Neuronal stem cell (in vitro differentiated cells): ENCODE measurements at places on chromosomes 6 and 20.

DNA sequence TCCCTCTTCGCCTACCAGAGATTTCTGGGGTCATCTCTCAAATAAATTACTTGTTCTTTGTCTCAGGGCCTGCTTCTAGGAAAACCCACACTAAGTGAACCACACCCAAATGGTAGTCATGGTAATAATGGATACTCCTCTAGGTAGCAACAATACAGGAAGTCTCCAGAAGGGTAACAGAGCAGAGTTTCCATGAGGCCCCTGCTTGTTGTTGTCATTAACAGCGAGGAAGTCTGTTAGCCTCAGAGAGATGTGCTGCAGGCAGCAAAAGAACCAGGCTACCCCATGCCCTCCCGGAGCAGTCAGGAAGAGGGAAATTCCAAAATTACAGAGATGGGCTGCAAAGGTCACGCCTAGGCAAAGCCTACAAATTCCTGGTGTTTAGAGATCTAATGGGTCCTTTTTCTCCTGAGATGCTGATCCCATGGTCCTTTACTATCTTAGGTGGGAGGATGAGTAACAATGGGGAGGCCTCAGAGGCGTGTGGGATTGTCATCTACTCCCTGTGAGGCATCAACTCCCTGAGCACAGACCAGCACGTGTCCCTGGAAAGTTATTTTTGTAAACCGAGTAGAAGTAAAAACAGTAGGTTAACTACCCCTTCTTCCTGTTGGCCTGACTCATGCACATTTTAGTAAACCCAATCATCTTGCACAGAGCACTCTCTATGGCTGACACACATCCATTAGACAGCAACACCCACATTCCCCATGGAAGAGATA is 10.1 kb downstream of the ISM1 start:
- no peak for DNase-seq

DNA sequence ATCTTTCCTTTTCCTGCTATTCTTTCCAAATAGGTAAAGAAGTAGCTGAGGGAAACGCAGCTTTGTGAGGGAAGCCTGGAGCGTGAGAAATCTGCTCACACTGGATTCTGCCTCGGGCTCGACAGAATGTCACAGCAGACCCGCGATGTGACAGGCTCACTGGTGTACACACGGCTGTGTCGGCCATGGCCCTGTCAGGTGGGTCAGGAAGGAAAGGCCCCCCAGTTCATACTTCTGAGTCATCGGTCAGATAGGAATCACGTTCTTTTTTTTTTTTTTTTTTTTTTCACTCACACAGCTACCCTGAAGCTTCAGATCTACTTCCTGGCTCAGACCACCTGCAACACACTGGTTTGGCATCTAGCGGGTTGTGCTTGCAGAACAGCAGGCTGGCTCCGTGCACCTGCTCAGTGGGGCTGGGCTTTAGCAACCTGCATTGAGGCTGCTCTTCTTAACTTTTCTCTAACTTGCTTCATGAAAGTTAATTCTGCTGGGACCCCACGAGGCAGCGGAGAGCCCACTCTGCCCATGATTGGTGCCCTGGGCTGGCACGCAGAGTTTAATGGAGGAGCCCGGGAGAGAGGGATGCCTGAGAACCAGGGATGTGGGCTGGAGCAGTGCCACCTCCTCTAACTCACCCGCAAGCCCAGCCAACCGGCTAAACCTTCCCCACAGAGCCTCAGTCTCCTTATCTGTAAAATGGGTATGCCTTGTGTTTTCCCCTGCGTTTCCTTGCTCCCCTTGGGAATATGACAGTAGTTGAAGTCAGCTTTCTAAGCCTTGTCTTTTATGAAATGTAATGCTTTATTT is 61.5 kb upstream of the FNDC1 start:
- DNase-seq: no peak

GRCh38 chr6:79250559-79250958 is 16.1 kb upstream of the HMGN3 start:
- DNase-seq: no peak

DNA sequence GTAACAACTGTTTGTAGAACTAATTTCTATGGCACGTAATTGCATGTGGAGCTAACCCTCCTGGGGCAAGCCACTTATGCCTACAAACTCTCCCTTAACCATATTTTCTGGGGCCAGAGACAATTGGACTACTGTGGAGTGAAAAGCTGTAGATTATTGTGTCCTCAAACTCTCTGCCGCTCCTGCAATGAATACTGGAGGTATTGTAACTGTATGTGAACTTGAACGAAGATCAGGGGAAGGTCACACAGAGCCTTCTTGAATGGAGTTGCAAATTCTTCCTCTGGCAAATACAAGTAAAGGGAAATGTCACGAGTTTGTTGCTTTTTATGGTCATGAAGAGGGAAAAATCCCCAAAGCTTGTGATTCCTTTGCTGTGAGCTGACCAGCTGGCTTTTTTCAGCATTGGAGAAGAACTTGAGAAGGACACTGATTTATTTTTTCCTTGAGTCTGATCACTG is 18.2 kb downstream of the AKAP12 start:
- DNase-seq: no peak

DNA sequence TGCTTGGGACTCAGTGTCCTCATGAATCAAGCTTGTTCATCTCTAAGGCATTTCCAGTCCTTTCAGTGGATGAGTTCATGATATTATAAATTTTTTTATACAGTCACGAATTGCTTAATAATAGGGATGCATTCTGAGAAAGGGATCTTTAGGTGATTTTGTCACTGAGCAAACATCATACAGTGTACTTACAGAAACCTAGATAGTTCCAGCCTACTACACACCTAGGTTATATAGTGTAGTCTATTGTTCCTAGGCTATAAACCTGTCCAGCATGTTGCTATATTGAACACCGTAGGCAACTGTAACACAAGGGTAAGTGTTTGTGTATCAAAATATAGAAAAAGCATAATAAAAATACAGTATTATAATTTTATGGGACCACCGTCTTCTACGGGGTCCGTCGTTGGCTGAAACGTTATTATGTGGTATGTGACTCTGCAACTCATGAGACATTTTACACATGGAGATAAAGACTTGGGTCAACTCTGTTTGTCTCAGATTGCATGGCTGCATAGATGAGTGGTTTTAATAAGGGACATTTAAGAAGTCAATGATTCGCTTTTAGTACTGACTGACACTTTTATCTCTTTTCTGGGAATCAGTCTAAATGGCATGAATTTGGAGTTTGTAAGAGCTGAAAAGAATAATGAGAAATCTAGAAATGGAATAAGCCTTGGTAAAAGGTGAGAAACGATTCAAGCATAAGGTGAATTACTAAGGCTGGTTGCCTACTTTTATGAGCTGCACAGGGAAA is 33.2 kb downstream of the CLIC5 start:
- DNase-seq: no peak

DNA sequence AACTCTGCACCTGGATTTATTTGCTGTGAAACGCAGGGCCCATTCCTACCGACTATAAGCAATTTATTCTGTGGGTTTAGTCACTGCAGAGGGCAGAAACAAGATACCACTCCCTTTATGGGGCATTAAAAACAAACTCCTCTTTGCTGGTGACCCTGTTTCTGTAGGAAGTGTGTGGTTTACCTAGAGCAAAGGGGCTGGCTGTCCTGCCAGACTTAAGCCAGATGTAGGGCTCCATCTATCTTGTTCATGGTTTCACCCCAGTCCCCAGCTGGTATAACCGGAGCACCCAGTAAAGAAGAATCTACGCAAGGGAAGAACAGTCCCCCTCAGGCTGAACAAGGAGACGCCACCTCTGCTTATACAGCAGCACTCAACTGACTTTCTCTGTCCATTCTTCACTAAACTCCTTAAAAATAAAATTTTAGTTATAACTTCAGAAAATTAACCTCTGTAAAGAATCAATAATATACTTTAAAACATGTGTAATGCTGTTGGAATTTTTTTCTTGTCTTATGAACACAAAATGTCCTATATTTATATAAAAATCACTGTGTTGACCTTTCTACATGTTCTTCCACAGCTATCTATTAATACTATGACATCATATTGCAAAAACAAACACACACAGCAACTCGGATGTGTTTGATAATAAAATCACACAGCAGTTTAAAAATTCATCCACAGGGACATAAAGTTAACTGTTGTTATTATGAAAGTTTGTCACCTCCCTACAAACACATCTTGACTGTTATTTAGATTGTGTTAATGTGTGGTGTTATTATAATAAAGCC is 126.1 kb upstream of the RPS6KA2 start:
- no peak for DNase-seq

DNA sequence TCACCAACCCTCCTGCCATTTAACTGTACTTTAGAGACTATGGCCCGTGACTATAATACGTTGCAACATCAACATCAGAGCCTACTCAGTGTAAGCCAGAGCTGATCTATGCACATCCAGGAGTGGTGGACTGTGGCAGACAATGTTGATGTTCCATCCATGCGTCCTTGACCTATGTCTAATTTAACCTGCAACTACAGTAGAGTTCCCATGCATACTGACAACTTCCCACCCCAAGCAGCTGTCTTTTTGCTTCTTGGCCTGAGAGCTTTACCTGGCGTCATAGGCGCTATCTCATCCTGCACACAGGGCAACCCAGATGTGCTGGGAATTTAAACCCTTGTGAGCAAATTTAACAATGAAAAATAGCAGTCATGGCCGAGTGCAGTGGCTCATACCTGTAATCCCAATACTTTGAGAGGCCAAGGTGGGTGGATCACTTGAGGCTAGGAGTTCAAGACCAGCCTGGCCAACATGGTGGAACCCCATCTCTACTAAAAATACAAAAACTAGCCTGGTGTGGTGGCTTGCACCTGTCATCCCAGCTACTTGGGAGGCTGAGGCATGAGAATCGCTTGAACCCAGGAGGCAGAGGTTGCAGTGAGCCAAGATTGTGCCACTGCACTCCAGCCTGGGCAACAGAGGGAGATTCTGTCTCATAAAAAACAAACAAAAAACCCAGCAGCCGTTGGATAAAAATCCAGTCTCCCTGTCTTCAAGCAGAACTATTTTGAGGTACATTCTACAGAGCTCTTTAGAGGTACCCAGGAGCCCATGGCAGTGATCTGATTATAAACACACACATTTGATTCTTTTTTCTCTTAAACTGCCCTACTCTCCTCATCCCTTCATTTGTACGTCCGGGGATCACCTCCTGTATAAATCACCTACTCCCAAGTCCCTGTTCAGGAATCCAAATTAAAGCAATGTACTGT is 22.0 kb downstream of the PERP start:
- no peak for DNase-seq

- DNase-seq: no peak
These were observed 499.4 kb upstream of the NOX3 start for GRCh38 chr6:155955038-155955437.

- peak; percentile 23 for DNase-seq
These were observed 118.0 kb upstream of the POU3F2 start for GRCh38 chr6:98716341-98716740.

- no peak for DNase-seq
These were observed 106.7 kb upstream of the AHI1 start for GRCh38 chr6:135604035-135604860.

DNA sequence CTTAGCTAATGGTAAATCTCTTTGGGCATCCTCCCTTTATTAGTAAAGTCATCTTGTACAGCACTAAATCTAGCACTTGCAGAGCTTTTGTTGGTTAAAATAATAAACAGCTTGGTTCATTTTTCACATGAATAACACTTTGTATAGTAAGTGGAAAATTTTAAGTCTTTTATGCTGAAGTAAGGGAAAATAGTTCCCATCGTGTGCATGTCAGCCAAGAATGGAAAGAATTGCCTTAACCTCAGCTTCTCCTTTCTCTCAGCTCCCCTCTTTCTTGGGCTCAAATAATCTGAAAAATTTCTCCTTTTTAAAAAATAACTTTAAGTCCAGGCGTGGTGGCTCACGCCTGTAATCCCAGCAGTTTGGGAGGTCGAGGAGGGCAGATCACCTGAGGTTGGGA is 16.6 kb downstream of the SNRPC start:
- no peak for DNase-seq

DNA sequence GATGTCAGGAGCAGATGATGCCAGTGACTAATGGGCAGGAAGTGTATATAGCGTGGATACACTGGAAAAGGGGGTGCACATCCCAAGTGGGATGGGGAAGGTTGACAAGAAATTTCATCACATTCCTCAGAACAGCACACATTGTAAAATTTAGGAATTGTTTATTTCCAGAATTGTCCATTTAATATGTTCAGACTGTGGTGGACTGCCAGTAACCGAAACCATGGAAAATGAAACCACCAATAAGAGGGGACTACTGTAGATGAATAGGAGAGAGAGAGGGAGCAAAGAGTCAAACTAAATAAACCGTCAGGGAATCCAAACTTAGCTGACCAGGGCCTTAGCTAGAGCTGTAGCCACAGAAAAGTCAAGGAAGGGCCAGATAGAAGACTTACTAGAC is 164.4 kb upstream of the PRDM1 start:
- no peak for DNase-seq

- no peak for DNase-seq
These were observed 259.9 kb downstream of the TAF4 start for GRCh38 chr20:61805781-61806180.

DNA sequence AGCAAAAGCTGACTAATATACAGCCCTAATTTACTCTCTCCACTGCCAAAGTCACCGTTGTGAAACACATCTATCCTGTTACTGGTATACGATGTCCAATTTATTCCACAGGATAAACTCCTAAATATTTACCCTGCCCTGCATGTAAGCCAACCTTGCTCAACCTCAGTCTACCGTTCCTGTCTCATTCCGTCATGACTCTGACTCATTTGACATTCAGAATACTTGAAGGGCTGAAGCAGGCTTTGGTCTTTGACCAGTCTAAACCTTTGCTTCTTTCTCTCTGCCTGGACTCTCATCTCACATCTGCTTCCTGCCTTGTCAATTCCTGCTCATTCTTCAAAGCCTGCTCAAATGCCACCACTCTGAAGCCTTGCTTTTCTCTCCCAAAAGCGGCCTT is 157.5 kb downstream of the SCP2D1 start:
- no peak for DNase-seq

DNA sequence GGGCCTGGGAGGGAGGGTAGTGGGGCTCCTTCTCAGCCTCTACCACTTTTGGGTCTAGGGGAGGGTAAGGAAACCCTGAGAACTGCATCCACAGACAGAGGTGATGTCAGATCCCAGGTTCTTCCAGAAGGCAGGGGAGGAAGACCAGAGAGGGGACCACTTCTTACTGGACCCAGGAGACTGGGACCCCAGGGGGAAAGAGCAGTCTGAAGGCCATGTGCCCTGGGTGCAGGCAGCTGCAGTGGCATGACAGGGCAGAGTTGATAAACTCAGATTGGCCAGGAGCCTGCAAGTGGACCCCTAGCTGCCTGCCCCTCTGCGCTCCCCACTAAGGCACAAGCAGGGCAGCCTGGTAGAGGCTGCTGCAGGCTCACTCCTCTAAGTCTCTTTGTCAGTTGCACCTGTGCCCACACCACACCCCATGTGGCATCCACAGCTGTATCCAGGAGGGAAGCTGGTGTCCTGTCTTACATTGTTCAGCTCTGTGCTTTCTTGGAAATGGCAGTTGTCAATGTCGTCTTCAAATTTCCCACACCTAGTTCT is 2.7 kb downstream of the CST9L start:
- no peak for DNase-seq

GRCh38 chr6:91782802-91783201 is 1195.9 kb upstream of the MAP3K7 start:
- DNase-seq: no peak

- DNase-seq: no peak
These were observed 9.7 kb downstream of the GHRH start for GRCh38 chr20:37251825-37252477.
